Kidney capillary endothelial cell (primary cell): ENCODE measurements at places on chromosomes 1 and 21.

GRCh38 chr1:76872944-76873343, 5.7 kb downstream of the ST6GALNAC5 start:
- no peak for DNase-seq

- DNase-seq = no peak
Measured at GRCh38 chr1:54296666-54297065, 96.7 kb downstream of the MRPL37 start.

GRCh38 chr1:31413405-31414001, 490 bp downstream of the SERINC2 start:
- DNase-seq = peak; percentile 69

GRCh38 chr1:185531838-185532237, 202.4 kb upstream of the HMCN1 start:
- no peak for DNase-seq

DNA sequence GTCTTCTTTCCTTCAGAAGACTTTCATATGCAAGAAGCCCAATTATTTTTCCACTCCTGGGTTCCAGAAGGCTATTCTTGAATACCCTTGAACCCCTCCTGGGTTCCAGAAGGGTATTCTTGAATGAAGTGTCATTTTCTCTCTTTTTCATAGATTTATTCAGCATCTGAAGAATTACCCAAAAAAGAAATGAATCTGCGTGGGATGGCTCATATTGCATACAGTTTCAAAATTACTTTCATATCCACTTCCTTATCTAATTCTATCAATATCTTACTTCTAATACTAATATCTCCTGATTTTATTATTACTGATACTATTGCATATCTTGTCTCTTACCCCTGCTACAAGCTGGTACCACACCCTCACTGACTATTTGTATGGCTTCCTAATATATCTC, 22.6 kb upstream of the RABGAP1L start:
- no peak for DNase-seq

DNA sequence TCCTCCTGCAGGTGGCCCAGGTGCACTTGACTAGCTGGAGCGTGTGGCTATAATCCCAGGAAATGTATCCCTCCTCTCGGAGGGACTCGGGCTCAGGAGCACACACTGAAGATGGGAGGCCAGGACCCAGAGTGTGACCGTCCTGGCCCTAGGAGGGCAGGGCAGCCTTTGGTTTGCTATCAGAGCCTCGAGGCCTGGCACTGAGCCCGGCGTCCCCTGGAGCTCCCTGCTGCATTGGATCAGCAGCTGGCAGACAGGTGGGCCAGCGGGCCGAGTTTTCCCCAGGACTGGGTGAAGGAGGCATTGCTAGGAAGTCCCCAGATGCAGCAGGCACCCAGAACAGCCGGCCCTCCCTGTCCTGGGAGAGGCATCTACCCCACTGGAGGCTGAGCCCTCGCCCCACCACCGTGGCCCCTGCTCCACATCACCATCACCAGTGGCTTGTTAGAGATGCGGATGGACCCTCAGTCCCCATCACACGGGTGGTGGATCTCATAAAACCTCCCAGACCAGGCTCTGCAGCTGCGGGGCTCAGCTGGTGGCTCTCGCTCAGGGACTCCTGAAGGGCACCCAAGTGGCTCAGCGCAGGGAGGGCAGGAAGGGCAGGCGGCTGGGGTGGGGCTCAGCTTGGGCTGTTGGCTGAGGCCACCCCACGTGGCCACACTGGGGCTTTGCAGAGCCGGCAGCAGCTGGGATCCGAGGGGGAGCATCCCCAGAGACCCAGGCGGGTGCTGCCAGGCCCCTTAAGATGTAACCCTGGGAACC, 32.7 kb upstream of the POFUT2 start:
- no peak for DNase-seq

DNA sequence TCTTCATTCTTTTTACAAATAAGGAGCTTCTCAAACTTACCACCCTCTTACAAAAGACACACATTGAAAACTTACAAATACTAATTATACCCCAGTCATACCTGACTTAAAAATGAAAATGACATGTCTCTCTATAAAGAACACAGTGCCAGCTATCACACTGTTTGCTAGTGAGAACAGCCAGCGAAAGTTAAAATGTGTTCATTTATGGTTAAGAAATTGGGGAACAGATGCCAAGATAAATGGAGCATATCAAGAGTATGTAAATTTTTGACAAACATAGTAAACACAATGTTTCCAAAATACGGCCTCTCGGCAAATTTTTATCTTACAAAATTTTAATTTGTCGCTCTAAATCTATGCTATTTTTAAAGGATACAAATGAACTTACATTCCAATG, 1422.9 kb downstream of the KCNT2 start:
- no peak for DNase-seq
